ENCODE measurements at places on chromosomes 6 and 20.

- peak; percentile 57 for DNase-seq
Observed at GRCh38 chr6:105851606-105852005, 234.5 kb upstream of the PRDM1 start.

DNA sequence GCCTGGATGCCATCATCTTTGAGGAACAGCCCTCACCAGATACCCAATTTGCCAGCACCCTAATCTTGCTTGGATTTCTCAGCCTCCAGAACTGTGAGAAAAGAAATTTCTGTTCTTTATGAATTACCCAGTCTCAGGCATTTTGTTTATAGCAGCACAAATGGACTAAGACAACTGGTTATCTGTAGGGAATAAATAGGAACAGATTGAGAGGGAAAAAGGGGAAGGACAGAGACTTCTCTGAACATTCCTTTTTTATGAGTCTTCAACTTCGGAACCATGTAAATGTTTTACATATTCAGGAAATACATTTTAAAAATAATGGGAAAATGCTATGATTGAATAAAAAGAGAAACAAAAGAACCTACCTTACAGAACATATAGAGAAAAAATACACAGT, 20.9 kb downstream of the KCTD20 start:
- no peak for DNase-seq

DNA sequence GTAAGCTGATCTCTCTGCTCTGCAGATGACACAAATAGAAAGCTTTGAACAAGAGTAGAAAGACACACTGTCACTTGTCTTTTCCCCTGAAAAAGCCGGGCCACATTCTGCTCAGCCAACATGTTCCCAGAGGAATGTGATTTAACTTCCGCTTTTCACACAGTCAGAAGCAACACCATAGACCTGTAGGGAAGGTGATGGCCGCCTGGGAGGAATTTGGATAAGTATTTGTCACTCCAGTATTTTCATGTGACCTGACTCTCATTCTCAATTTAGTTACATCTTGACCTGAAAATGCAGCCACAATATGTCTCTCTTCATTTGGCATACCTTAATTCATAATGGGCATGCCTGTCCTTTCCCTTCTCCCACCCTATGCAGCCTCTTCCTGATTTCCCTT, 2.0 kb upstream of the GRM1 start:
- DNase-seq: peak; percentile 5

GRCh38 chr6:37021356-37022129, 16.1 kb downstream of the FGD2 start:
- no peak for DNase-seq

DNA sequence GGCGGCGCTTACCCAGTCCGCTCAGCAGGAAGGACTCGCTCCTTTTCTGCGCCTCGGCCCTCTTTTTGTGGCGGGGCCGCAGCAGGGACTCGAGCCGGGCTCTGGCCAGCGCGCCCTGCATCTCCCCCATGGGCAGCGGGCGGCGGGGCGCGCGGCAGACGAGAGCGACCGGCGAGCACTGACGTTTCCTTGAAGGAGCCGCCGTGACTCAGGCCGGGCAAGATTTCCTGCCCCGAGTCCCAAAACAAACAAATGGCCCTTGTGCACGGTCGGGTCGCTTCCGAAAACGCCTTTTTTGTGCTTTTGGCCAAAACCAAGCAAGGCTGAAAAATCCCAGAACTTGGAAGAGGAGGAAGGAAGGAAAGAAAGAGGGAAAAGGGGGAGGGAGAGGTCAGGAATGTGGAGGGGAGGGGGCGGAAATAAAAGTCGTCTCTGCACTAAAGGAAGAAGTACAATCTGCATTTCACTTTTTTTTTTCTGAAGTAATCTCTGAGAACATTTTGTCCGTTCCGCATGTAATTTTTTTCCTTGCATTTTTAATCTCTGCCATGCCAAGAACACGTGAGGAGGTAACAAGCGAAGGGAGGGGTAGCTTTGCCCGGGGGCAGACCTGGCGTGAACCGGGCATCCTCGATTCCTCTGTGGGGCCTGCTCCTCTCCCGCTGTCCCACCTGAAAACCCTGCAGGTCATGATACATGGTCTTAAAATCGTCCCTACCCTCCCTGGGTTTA, 123.3 kb upstream of the SLC2A12 start:
- DNase-seq: no peak

DNA sequence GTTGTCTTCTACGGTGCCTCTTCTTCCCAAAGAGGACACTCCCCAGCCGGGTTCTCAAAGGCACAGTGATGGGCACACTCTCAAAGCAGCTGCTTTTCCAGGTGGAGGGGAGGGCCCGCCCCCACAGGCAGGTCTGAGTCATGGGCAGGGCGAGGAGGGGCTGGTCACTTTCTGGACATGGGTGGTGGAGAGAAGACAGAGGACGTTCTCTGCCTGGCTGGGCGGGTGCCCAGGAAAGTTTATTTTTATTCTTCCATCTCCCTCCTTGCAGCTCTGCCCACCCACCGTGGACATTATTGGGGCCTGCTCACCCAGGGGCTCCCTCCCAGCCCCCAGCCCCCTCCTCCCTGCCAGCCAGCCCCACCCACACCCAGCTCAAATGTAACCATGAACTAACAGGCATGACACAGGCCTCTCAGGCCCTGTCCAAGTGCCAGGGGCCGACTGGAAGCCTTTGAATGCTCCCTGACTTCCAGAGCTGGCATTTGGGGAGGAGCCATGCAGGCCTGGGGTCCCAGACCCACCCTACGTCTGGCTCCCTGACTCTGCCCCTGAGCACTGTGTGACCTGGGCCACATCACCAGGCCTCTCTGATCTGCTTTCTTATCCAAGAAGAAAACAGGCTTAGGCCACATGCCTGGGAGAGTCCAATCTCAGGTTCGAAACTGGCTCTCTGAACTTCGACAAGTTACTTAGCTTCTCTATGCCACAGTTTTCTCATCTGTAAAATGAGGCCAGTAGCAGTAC, 8.0 kb downstream of the TGM2 start:
- no peak for DNase-seq

All from retina (tissue), 1 donor.